ENCODE measurements at places on chromosomes 4 and X. TPM values are rescaled to one million over a fixed set of nuclear protein-coding genes. Genes with fewer than 3 reads are reported as not detected.

- no peak overlapping the region for H3K4me3 ChIP-seq
- no peak for DNase-seq
- H3K36me3 ChIP-seq, result no peaks in the 10 kb centered on the region
- no peak overlapping the region for H3K27ac ChIP-seq
- no peaks in the 10 kb centered on the region for H3K4me1 ChIP-seq
Observed at GRCh38 chr4:12446657-12447185, 1018.0 kb upstream of the HS3ST1 start.

DNA sequence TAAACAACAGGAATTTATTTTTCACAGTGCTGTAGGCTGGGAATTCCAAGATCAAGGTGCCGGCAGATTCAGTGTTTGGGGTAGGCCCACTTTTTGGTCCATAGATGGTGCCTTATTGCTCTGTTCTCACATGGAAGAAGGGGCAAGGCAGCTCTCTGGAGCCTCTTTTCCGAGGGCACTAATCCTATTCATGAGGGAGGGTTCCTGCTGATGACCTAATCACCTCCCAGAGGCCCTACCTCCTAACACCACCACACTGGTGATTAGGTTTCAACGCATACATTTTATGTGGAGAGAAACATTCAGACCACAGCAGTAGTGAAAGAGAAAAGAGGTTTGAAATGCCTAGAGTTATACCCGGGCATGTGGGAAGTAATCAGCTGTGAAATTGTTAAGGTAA is 1.4 kb upstream of the POLA1 start:
- peaks cover 28% of the 10 kb centered on the region for H3K4me1 ChIP-seq
- H3K27me3 ChIP-seq, result peaks cover 4% of the 10 kb centered on the region
- no peak for DNase-seq
- peaks cover 8% of the 10 kb centered on the region for H3K36me3 ChIP-seq
- peak overlapping the region; percentile 19 for H3K4me3 ChIP-seq

DNA sequence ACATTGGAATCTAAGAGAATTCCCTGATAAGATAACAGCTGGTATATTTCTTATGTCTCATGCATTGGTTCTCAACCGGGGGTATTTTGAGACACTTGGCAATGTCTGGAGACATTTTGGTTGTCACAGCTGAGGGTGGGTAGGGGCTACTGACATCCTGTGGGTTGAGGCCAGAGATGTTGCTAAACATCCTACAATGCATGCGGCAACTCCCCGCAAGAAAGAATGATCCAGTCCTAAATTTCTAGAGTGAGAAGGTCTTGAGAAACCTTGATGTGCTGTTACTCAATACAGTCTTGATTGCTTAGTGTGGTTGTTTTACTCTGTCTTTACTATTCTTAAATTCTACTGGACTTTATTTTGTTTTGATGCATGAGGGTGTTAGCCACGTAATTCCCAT is 287.2 kb downstream of the FRMPD4 start:
- no peak overlapping the region for H3K4me3 ChIP-seq
- H3K4me1 ChIP-seq, result no peaks in the 10 kb centered on the region
- no peak for DNase-seq

DNA sequence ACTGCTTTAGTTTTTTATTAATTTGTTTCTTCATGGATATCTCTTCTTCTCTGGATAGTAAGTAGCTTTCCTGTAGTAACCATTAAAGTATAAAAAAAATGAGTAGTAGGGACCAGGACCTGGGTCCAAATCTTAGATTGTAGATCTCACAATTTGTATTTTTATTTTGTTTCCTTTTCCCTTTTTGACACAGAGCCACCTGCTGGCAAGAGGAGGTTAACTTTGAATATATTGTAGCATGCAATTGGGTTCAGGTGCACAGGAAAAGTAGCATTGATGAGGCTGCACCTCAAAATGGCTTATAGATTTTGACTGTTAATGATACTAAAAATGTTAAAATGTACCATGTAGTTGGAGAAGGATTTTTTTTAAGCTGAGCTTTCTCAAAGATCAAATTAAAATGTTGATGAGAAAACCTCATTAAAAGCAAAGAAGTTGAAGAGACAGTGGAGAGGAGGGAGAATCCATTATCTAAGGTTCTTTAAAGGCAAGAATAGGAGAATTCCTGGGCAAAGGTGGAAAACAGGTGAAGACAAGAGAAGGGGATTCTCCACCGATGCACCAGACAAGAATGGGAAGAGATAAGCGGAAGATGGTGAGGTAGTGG is 48.3 kb upstream of the HPGDS start:
- no peaks in the 10 kb centered on the region for H3K36me3 ChIP-seq
- no peak overlapping the region for H3K4me3 ChIP-seq
- peaks cover 8% of the 10 kb centered on the region for H3K27me3 ChIP-seq
- DNase-seq, result no peak

DNA sequence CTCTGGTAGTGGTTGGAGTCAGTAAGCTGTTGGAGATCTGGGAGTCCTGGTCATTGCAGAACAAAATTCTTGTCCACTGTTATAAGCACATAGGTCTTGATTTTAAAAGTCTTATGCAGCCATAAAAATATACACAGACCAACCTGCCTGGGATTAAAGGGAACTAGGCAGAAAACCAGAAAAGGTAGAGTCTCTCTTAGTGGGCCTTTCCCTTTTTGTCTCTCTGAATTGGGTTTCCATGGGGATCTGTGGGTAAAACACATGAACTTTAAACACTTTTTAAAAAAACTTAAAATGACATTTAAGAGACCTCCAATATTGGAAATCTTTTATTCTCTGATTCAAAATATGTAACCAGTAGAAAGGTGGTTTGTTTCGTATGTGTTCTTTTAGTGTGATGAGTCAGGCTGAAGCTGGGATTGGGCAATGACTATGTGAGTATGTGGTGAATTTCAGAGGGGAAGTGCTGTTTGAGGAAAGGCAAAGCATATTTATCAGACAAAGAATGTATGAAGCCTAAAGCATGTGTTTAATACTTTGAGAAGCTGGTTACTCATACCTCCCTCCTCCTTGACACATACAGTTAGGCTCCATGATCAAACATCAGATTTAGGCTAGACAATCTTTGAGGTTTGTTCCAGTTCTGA is 29.6 kb downstream of the SLC16A2 start:
- no peaks in the 10 kb centered on the region for H3K4me1 ChIP-seq
- H3K36me3 ChIP-seq, result no peaks in the 10 kb centered on the region
- H3K4me3 ChIP-seq, result no peak overlapping the region
- no peak overlapping the region for H3K27ac ChIP-seq
- peaks cover 2% of the 10 kb centered on the region for H3K27me3 ChIP-seq

- no peak for DNase-seq
- H3K4me3 ChIP-seq, result peak overlapping the region; percentile 24
- H3K4me1 ChIP-seq, result peaks cover 32% of the 10 kb centered on the region
- peak overlapping the region; percentile 66 for H3K27ac ChIP-seq
- no peaks in the 10 kb centered on the region for H3K27me3 ChIP-seq
- peaks cover 14% of the 10 kb centered on the region for H3K36me3 ChIP-seq
Observed at GRCh38 chr4:98544141-98544817, 114.1 kb downstream of the TSPAN5 start.

- H3K36me3 ChIP-seq, result no peaks in the 10 kb centered on the region
- no peaks in the 10 kb centered on the region for H3K27me3 ChIP-seq
- H3K27ac ChIP-seq, result no peak overlapping the region
- no peaks in the 10 kb centered on the region for H3K4me1 ChIP-seq
Observed at GRCh38 chrX:115031989-115032388, 14.6 kb upstream of the IL13RA2 start.

DNA sequence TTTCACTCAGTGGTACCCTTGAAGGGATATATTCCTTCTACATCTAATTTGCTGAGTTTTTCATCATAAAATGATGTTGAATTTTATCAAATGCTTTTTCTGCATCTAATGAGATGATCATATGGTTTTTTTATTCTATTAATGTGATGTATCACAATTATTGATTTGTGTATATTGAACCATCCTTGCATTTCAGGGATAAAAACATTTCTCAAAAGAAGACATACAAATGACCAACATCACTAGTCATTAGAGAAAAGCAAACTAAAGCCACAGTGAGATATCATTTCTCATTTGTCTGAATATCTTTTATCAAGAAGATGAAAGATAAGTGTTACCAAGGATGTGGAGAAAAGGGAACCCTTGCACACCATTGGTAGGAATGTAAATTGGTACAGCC is 65.7 kb upstream of the MXD4 start:
- no peak for DNase-seq
- peaks cover 3% of the 10 kb centered on the region for H3K27me3 ChIP-seq
- H3K36me3 ChIP-seq, result peaks cover 6% of the 10 kb centered on the region
- H3K27ac ChIP-seq, result no peak overlapping the region
- no peaks in the 10 kb centered on the region for H3K4me1 ChIP-seq
- H3K4me3 ChIP-seq, result no peak overlapping the region

DNA sequence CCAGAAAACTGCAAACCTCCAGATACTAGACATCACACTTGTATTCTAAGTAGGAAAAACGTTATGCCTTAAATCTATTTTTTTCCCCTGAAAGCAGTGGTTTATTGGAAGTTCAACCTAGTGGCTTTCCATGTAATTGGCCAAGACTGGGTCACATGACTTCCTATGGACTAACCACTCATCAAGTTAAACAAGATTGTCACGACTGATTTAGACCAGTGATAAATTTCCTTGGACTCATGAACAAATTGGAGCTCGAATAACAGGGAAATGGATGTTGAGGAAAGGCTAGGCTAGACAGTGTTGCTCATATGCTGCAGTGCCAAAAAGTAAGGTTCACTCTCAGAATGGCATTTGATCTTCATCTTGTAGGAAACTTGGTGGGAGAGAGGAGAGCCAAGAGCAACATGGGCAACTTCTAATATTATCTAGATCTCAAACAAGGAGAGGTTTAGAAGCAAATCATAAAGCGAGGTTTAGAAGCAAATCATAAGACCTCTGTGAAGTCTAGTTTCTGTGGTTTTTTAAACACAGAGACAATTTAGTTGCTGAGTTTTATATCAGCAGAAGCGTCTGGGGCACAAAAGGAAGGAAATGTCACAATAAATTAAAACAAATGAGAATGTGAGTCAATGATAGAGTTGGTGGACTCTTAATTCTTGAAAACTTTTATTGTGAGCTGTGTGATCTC is 165.6 kb upstream of the BOD1L1 start:
- no peaks in the 10 kb centered on the region for H3K27me3 ChIP-seq
- H3K36me3 ChIP-seq, result no peaks in the 10 kb centered on the region
- H3K27ac ChIP-seq, result no peak overlapping the region
- no peaks in the 10 kb centered on the region for H3K4me1 ChIP-seq
- no peak for DNase-seq

TBC1D8B gene
- 0.26 TPM for total RNA-seq

ARHGAP36 gene
- not detected for total RNA-seq

FAM9B gene
- not detected for total RNA-seq

OTC gene
- not detected for total RNA-seq

NUDT10 gene
- total RNA-seq, result 0.20 TPM

VCX3B gene
- not detected for total RNA-seq

NMU gene
- not detected for total RNA-seq

RBBP7 gene
- 134 TPM for total RNA-seq

FHIP1A gene
- total RNA-seq, result not detected
